ENCODE measurements at places on chromosomes 1 and 21.

DNA sequence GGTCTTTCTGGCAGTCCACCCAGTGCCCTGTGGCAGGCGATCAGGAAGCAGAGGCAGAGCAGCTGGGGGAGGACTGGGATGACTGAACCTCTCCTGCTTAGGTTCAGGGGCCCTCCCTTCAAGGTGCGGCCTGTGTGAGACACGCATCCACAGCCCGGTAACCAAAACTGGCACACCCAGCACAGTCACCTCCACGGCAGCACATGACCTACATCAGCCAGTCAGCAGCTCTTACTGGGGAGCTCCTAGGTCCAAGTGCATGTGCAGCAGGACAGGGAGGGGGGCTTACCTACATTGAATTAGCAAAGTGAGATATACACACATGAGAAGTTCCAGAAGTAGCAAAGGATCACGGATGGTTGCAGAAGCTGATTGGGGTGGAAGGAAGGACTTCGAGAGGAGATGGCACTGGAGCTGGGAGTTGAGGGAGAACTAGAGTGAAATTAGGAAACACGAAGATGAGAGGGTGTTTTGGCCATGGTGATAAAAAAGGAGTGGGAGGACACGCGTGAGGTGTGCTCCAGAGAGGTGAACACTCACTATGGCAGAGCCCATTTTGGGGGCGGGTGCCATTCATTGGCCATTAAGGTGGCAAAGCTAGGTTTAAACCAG, 51.4 kb upstream of the IRF2BP2 start:
- DNase-seq = no peak

- peak; percentile 50 for DNase-seq
Observed at GRCh38 chr1:231866392-231867331, 240.1 kb downstream of the DISC1 start.

DNA sequence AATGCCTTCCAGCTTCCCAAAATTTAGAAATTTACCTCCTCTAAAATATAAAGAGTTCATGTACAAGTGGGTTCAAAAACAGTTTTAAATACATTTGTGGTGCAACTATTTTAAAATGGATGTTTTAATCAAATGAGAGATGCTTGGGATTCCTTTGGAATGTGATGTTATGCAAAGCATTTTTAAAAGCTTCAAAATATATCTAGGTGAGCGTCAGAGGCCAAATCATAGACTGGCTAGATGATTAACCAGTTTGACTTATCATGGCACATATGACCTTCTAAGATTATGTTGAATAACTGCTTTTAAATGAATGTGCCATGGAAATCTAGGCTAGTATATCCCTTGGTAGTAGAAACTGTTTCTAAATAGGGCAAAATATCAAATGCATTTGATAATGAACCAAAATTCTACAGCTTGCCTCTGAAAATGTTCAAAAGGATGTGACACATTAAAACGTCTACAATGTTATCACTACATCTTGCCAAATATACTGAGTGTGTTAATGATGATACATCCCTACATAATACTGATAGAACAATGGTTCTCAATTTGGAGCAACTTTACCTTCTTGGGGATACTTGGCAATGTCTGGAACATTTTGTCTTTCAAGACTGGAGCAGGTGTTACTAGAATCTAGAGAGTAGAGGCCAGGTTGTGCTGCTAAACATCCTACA, 650.9 kb upstream of the ADGRL2 start:
- no peak for DNase-seq

GRCh38 chr1:113657556-113658063, 101.7 kb downstream of the PHTF1 start:
- DNase-seq = no peak

- no peak for DNase-seq
Observed at GRCh38 chr1:109876617-109877316, 33.9 kb upstream of the CSF1 start.

GRCh38 chr1:232868793-232869491, 63.7 kb downstream of the MAP10 start:
- no peak for DNase-seq

DNA sequence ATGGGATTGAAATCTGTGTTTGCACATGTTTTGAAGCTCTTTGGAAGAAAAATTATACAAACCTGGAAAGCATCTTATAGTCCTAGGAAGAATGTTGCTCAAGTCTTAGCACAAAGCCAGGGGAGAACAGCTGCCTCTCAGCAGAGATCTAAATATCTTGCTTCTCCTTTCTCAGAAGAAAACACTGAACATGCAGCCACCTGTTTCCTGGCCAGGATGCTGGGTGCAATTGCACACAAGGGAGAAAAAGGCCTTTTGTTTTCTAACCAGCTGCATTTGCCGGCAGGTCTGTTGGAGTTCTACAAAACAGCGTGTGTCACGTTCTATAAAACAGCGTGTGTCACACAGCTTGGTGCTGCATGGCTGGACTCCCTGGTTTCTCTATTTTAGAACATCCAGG, 259.6 kb upstream of the PLD5 start:
- DNase-seq = no peak

DNA sequence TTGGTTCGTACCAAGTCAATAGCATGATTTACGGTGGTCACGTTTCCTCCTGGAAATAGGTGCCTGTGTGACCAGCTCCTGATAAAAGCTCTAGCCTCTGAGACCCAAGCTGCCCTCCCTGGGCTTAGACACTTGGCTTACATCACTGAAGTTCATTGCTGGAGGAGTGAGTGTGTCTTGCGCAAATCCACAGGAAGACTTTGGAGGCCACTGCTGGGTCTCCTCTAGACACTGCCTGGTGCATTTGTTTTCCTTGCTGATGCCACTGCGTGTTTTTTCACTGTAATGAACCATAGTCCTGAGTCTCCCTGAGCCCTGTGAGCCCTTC, 230.6 kb downstream of the DSCAM start:
- DNase-seq = no peak

DNA sequence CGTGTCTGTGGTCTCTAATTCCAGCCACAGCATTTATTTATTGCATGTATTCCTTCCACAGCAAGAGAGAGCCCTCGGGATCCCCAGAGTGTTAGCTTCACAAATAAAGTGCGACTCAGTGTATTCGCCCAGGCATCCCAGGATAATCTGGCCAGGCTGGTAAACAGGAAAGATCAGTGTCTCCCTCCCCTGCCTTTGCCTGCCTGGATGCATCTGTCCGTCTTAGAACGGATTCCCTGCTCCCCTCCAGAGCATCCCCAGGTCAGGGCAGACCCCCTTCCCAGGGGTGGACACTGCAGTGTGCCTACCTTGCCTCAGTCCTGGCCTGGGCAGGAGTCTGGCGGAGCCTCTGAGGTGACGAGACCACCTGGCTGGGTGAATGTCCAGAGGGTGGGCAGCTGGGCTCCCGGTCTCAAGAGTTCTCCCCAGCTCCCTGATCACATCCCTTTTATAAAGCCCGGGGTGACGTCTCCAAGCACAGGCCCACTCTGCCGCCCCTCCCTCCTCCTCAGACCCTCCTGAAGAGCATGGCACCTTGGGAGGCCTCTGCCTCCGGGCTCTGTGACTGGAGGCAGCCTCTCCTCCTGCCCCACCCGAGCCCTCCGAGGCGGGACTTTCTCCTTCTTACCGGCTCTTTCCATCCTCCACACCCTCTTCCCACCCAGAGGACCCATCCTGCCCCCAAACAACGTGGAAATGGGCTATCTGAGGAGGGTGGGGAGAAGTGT, at the start of gene KISS1:
Gene KISS1, minus strand, starts transcription at position 424 of the 728 bp plus-strand sequence. CDS start 3,615 bp downstream, outside the sequence.
- no peak for DNase-seq

DNA sequence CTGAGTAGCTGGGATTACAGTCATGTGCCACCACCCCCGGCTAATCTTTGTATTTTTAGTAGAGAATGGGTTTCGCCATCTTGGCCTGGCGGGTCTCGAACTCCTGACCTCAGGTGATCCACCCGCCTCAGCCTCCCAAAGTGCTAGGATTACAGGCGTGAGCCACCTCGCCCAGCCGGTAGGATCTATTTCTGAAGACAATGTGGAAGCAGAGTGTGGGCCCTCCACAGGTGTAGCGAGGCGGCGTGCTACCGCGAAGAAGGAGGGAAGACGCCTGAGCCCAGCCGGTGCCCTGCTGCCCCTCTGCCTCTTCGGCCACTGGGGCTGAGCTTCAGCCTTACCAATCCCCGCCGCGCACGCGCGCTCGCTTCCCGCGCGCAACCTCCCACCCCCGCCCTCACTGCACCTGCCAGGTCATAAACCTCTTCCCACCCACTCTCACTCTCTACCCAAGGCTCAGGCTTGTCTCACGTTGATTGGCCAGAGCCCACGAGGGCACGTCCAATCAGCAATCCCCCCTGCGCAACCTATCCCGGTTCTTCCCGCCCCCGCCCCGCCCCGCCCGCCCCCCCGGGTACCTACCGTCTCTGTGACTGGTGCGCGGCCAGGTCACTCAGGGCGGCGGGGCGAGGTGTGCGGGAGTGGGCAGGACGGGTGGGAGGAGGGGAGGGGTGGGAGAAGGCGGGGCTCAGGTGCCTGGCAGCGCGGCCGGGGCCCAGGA, 409 bp upstream of the HOOK1 start:
- peak; percentile 84 for DNase-seq

- DNase-seq = no peak
Observed at GRCh38 chr21:17631195-17631594, 18.5 kb upstream of the BTG3 start.

DNA sequence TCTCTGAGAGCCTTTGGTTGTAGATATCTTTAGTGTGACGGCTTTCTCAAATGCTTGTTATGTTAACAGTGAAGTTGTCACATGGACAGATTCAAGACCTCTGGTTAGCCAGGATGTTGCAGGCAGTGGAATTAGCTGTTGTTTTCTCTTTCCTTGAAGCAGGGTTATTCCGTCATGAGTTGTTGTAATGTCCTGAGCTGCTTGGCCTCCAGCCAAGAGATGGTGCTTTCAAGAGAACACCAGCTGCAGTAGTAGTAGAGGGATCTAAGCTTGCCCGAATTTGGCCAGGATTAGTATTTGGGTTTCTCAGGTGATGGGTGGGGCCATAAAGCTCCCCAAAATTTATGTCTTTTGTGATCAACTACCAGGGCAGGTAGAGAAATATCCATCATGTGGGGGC, 13.4 kb downstream of the KCNE1 start:
- DNase-seq = no peak

DNA sequence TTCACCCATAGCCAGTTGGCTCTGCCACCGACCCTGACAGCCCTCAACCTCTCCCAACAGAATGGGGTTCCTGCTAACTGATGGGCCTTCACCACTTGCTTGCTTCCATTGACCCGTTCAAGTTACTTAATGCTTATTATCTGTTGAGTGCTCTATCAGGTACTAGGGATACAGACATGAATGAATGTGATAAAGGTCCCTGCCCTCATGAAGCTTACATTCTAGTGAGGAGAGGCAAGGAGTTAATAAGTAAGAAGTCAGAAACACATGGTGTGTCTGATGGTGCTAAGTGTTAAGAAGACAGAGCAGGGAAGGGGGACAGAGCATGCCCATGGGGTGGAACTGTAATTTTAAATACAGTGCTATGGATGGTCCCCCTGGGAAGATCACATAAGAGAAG, 107.5 kb upstream of the JUN start:
- DNase-seq = no peak

DNA sequence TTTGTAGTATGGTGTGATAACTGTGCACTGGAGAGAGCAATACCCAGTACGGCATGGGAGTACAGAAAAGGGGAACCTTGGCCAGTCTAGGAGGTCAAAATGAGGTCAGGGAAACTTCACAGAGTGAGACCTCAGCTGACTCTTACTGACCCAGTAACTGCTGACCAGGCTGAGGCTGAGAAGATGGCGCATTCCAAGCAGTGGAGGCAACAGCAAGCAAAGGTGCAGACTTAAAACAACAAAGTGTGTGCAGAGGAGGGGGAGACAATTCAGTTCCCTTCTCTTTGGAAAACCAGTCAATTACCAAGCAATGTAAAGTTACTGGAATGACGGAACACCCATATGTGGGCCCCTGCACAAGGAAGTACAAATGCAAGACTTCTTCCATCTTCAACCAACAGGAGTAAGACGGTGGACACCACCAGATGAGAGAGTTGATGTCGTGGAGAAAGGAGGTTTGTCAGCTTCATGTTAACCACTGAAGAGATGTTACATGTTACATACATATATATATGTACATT, 54.6 kb upstream of the PRDX6 start:
- DNase-seq = no peak

DNA sequence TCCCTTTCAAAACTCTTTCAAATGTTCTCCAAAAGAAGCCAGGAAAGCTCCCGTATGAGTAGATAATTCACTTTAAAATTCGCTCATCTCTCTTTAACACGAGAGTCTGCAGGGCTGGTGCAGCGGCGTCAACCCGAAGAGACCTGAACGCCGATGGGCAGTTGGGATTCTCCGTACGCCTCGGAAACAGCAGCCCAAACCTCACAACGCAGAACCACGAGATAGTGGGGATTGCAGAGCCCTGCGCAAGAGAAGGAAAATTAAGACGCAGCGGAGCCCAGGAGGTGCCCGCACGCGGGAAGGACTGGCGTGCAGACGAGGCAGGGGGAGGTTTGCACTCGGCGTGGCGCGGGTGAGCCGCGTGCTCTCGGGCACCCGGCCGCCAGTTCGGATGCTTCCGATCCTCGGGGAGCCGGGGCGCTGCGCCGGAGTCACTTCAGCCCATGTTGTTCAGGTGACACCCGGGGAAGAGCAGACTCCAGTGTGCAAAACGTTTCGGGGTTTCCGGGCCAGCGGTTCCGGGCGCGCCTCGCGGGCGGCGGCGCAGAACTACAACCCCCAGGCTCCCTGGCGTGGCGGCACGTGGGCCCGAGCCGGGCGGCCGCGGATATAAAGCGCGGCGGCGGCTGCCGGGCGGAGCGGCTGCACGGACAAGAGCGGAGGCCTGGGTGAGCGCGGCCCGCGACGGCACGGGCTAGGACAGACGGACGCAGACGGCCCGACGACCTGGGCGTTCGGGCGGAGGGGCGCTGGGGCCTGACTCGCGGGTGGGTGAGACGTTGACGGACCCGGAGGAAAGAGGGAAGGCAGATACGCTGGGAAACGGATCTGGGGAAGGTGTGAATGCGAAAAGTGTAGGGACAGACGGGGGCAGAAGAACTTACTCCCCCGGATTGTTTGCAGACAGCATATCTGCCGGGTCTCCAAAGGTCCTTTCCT, at the start of gene NPL:
Gene NPL, plus strand, starts transcription at position 636 of the 939 bp plus-strand sequence. CDS start 4,599 bp downstream, outside the sequence.
- peak; percentile 74 for DNase-seq

DNA sequence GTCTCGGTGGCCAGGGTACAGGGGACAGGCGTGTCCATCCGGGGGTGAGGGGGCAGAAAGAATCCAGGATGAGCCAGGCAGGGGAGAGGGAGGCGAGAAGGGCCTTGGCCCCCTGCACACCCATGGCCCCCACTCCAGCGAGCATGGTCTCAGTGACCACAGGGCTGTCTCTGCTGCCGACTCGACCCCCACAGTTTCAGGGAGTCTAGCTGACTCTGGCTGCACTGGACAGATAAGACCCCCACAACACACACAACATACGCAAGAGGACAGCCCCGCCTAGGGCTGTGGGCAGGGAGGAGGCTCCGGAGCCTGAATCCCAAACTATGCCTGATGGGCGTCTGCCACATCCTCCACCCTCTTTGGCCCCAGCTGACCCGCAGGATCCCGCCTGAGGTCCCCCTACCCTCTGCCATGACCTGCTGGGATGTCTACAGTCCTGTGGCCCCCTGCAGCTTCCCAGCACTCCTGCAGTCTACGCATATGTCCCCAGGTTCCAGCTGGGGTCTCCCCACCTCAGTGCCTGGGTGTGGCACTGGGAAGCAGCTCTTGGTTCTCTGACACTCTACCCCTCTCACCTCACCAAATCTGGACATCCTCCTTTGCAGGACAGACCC, 22.0 kb downstream of the WNT9A start:
- DNase-seq = no peak

- DNase-seq = no peak
Observed at GRCh38 chr1:87226341-87226760, 102.3 kb upstream of the LMO4 start.

GRCh38 chr1:53398091-53398490, 61.1 kb upstream of the DMRTB1 start:
- no peak for DNase-seq

GRCh38 chr1:225881081-225881958, 860 bp downstream of the TMEM63A start:
- DNase-seq = no peak
